ENCODE measurements at places on chromosomes 4 and X. TPM values are rescaled to one million over a fixed set of nuclear protein-coding genes. Genes with fewer than 3 reads are reported as not detected.
A peak's percentile ranks its signal among the peaks of the same experiment; 100 is the strongest.

DNA sequence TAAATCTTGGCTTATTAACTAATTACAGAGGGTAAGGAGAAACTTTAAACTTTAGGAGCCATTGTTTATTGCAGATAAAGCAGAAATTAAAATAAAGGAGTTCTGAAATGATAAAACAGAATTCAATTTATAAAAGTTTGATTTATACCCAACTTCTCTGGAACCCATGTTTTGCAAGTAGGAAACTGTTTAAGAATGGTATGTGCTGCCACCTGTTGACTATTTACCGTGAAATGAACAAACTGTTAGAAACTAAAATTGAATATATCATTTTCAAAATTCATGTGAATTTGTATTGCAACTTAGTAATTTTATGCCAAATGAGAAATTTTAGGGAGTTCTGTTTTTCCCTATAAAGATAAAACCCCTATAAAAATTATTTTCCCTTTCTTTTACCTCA is 11.0 kb upstream of the TBC1D8B start:
- DNase-seq, result no peak

GRCh38 chrX:149491812-149492211 is 13.3 kb downstream of the IDS start:
- DNase-seq, result peak; percentile 47

Gene MAMLD1
- polyA plus RNA-seq, result 2.4 TPM

Gene PARM1
- 90.4 TPM for polyA plus RNA-seq

Measured in hepatocyte (in vitro differentiated cells).